Activated T-cell treated with anti-CD3 and anti-CD28 coated beads, Interleukin-2, amount 50 U/mL, for 72 hours (primary cell): ENCODE measurements at places on chromosomes 2 and 18. TPM values are rescaled to one million over a fixed set of nuclear protein-coding genes. Genes with fewer than 3 reads are reported as not detected.

RNASEH1 gene
- 24.1 TPM for total RNA-seq

DNA sequence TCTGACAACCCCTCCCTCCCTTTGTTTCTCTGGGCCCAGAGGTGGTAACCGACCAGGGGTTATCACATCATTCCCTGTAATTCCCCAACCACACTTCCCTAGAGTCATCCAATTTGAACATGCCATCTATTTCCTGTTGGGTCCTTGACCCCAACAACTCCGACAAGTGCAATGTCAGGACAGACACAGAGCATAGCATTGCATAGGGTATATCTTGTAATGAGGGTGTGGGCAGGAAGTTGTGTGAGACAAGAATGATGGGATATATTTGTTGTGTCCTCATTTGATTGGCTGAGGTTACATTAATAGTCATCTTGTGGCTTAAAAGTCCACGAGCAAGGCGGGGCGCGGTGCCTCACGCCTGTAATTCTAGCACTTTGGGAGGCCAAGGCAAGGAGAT, 33.4 kb upstream of the CNOT11 start:
- no peak for DNase-seq

- DNase-seq, result no peak
Observed at GRCh38 chr2:133942398-133942797, 311.5 kb upstream of the MGAT5 start.

DNA sequence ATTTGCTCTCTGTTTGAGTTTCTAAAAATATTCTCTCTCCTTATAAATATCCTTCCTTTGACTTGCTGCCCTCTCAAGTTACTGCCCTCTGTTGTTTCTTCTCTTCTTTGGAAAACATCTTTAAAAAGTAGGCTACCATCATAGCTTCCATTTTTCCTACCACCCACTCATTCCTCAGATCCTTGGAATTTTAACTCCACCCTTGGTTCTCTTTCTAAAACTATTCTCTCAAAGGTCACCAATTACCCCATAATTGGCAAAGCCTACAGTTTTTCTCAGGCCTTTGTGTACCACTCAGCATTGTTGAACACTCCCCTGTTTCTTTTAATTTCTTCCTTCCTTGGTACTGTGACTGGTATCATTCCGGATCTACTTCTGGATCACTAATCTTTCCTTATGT, 43.0 kb upstream of the ITGAV start:
- DNase-seq, result no peak
